ENCODE measurements at places on chromosomes 7 and 10.

GRCh38 chr10:87973635-87974034 is 110.2 kb downstream of the PTEN start:
- no peak for DNase-seq

- DNase-seq = no peak
Observed at GRCh38 chr7:665736-666453, 60.6 kb upstream of the DNAAF5 start.

- no peak for DNase-seq
Observed at GRCh38 chr7:83060218-83060617, 102.5 kb downstream of the PCLO start.

- DNase-seq = no peak
Observed at GRCh38 chr10:69474742-69475432, 23.6 kb downstream of the TSPAN15 start.

DNA sequence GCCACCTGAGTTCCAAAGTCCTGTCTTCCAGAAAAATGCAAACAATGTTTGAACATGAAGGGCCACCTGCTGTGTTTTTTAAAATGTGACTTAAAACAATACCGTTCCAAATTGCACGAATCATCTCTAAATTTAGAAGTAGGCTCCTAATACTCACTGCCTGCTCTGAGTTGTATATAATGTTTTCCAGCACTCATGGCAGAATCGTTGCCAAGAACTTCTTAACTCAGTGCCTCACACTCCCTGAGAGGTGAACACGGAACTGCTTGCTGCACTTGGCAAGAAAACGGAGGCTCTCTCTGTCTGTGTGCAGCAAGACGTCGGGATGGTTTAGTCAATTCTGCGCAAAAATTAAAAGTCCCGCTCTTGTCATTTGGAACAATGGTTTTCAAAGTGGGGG is 757.3 kb upstream of the AUTS2 start:
- no peak for DNase-seq

GRCh38 chr7:128862571-128863432 is at the start of gene ATP6V1F:
ATP6V1F (plus strand) TSS chr7:128862856; CDS start chr7:128862905, 49 bp downstream.
- DNase-seq = peak; percentile 98

- peak; percentile 57 for DNase-seq
Observed at GRCh38 chr10:72322280-72323058, 32.2 kb downstream of the DNAJB12 start.

DNA sequence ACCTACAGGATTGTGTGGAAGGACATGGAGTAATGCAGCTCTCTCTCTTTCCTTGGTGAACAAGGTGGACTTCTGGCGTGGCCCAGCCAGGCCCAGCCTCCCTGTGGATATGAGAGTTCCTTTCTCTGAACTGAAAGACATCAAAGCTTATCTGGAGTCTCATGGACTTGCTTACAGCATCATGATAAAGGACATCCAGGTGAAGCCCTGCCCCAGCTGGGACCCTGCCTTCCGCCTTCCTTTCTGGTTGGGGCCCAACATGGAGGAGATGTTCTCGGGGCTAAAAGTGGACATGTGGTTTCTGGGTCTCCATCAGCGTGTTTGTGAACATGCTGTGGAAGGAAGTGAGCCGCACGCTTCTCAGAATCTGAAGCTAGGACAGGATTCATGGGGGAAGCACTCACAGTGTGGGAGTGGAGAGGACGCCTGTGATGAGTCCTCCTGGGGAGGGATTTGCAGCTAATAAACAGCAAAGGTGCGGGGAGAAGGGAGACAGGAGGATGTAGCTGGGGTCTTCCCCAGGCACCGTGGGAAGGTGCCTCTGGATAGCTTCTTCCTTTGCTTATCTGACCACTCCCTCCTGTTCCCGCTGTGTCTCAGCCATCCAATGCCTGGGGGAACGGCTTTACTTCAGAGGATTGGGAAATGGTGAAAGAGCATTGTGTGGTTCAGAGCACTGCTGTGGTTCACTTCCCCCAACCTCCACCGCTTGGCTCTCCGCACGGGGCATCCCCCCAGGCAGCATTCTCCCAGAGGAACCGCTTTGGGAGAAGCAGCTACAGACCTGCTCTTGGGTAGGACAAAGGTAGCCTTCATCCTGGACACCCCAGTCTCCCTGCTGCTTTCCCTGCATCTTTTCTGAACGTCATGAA is 5.5 kb downstream of the CPA5 start:
- no peak for DNase-seq

GRCh38 chr7:136953386-136953785 is 84.9 kb downstream of the CHRM2 start:
- no peak for DNase-seq
